ENCODE measurements at places on chromosomes 2 and 18. TPM values are rescaled to one million over a fixed set of nuclear protein-coding genes. Genes with fewer than 3 reads are reported as not detected.

Gene RPRM
- not detected for total RNA-seq

Gene ITGA6
- total RNA-seq, result 67.5 TPM

Gene SAG
- total RNA-seq, result not detected

Gene GPR75
- total RNA-seq, result 0.92 TPM

Gene UPP2
- not detected for total RNA-seq

Gene SP5
- 0.13 TPM for total RNA-seq

Gene GYPC
- 38.4 TPM for total RNA-seq

Gene SNX17
- 181 TPM for total RNA-seq

Gene DAW1
- total RNA-seq, result 0.23 TPM

Gene ABCG8
- not detected for total RNA-seq

Gene CNTNAP5
- total RNA-seq, result not detected

Gene CRIM1
- 102 TPM for total RNA-seq

Gene LNPK
- 46.0 TPM for total RNA-seq

Gene XRCC5
- 398 TPM for total RNA-seq

Gene FAM110C
- not detected for total RNA-seq
